ENCODE measurements at places on chromosomes 4 and X.

GRCh38 chrX:46366381-46367207 is 178.6 kb downstream of the ZNF674 start:
- no peak for DNase-seq

GRCh38 chr4:53908661-53909078 is 155.7 kb downstream of the CHIC2 start:
- peak; percentile 65 for DNase-seq

- DNase-seq, result peak; percentile 28
Measured at GRCh38 chr4:173171098-173171497, 2.5 kb downstream of the GALNT7 start.

- DNase-seq, result no peak
Measured at GRCh38 chrX:9071031-9071650, 37.2 kb upstream of the FAM9B start.

DNA sequence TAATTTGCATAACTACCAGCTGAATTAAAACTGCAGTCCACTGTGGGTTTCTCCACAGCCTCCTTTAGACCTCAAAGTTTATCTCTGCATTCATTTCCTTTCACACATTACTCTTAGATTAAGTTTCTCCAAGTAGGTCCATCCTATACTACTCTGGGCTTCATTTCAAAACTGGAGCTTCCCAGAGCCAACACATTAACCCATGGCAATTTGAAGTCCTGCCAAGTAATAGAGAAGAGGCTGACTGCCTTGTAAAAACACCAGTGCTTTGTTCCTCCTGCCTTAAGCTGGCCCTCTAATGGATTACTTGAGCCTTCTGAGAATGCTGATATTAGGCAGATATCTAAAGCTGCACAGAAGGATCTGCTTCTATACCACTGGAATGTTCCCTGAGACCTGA is 997.2 kb upstream of the SLIT2 start:
- DNase-seq, result no peak

Data from DMS153 (cell line).